Foreskin keratinocyte (primary cell): ENCODE measurements at places on chromosomes 11 and 22.

GRCh38 chr22:31055635-31056159, 25.4 kb upstream of the SMTN start:
- DNase-seq, result peak; percentile 91

DNA sequence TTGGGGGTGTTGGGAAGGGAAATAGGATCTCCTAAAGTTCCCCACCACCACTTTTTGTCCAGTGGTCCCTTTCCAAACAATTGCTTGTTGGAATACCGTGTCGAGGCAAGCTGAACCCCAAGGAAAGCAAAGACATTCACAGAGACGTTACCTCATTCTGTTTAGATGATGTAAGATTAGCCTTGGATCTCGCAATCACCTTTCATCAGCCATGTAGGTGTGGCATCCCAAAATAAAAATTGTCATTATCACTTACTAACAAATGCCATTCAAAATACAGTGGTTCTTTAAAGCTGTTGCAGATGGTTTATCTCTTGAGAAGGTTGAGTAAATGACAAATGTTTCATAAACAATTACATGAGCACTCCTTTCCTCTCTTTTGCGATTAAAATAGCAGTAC, 86.5 kb upstream of the SLC25A18 start:
- no peak for DNase-seq

- no peak for DNase-seq
Measured at GRCh38 chr22:31691408-31691807, 29.4 kb upstream of the PISD start.

DNA sequence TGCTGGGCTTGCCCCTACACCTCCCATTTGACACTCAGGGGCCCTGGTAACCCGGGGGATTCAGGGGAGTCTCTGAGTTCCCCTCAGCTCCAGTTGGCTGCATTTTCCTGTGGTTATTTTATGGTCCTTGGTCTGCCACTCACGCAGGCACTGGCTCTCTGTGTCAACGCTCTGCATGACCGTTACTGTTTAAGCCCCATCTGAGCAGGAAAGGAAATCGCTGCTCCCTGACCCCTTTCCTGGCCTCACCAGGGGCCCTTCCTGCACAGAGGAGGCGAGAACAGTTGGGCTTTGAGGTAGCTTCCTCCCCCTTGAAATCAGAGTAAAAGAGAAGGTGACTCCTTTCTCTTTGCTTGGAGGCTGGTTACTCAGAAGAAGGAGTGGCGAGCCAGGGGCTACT, 2.4 kb downstream of the C1QTNF4 start:
- no peak for DNase-seq

DNA sequence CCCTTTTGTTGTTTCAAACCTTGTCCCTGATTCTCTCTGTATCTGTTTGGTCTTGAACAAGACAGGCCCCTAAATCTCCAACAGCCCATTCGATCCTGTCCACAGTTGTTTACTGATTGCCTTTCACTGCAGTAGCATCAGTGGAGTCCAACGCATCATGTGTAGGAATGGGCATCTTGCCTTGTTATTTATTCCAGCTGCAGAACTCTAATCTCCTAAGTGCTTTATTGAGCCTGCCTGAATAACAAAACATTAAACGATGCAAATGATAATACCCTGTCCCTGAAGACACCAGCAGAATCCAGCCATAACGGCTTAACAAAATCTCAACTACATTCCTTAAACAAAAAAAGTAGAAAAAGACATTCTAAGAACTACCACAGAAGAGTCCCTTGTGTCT, 50.1 kb downstream of the SLC35F2 start:
- no peak for DNase-seq

- peak; percentile 30 for DNase-seq
Measured at GRCh38 chr11:26974069-26974783, 19.7 kb upstream of the FIBIN start.

- no peak for DNase-seq
Measured at GRCh38 chr11:88810420-88811097, 255.2 kb downstream of the GRM5 start.

GRCh38 chr11:46427364-46427763, 35.8 kb upstream of the CHRM4 start:
- DNase-seq, result no peak

DNA sequence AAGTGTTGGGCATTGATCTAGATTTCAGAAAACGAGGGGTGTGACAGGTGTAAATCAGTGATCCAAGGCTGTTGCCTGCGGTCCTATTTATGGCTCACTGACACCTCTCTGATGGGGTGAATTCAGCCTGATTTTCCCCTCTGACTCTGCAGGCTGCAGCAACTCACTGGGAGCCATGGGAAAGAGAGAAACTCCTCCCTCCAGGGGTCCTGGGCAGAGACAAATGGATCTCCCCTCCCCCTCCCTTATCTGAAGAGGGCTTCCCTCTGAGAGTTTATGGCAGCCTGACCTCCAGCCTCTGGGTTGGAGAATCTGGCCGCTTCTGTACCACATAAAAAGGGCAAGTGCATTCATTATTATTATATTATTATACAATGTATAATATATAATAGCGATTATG, 1.8 kb upstream of the PKNOX2 start:
- DNase-seq, result no peak

- DNase-seq, result no peak
Measured at GRCh38 chr22:48820481-48821345, 1007.0 kb downstream of the BRD1 start.

DNA sequence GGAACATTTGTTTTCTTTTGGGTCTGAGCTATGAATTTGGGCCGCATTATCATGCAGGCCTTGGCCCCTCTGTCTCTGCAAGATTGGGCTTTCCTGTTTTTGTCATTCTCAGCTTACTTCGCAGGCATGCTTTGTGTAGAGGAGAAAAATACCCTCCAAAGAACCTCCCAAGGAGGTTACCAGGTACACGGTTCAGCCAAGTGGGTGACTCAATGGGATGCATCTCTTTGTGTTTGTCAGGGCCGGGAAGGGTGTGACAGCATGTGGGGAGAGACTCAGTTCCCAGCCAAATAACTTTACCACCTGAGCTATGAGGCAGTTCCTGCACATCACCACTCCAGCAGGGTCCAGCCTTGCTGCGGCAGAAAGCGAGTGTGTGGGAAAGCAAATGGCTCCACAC, 47.8 kb upstream of the CLDN5 start:
- peak; percentile 76 for DNase-seq

- DNase-seq, result no peak
Measured at GRCh38 chr11:110526323-110526722, 96.6 kb downstream of the FDX1 start.

DNA sequence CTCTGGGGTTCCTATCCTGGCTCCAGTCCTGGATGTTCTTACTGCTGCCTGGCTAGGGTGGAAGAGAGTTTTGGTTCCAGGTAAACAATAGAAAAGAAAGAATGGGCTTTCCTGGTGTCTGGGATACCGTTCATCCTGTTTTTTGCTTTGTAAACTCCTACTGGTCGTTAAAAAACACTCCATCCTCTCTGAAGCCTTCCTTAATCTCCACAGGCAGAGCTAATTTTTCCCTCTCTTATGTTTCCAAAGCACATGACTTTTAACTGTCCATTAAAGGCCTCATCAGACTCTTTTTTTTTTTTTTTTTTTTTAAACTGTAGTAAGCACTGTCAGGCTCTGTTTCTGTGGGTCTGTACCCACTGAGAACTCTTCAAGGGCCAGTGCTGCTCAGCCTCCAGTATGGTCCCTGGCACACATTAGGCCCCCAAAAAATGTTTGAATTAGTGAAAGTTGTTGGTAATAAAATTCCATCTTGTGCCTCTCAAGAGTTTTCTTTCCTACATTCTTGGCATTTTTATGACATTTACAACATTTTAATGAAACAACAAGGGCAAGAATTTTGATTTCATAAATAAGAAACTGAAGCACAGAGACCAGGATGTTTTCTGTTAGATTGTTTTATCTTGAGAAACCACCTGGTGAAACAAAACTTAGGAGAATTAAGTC, 104.2 kb downstream of the TEAD1 start:
- DNase-seq, result no peak
